OCI-M1 (cell line): ENCODE measurements at places on chromosomes 3 and 15.

DNA sequence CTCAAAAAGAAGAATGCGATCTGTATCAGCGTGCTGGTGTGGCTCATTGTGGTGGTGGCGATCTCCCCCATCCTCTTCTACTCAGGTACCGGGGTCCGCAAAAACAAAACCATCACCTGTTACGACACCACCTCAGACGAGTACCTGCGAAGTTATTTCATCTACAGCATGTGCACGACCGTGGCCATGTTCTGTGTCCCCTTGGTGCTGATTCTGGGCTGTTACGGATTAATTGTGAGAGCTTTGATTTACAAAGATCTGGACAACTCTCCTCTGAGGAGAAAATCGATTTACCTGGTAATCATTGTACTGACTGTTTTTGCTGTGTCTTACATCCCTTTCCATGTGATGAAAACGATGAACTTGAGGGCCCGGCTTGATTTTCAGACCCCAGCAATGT is 1.3 kb downstream of the P2RY1 start:
- DNase-seq, result no peak

DNA sequence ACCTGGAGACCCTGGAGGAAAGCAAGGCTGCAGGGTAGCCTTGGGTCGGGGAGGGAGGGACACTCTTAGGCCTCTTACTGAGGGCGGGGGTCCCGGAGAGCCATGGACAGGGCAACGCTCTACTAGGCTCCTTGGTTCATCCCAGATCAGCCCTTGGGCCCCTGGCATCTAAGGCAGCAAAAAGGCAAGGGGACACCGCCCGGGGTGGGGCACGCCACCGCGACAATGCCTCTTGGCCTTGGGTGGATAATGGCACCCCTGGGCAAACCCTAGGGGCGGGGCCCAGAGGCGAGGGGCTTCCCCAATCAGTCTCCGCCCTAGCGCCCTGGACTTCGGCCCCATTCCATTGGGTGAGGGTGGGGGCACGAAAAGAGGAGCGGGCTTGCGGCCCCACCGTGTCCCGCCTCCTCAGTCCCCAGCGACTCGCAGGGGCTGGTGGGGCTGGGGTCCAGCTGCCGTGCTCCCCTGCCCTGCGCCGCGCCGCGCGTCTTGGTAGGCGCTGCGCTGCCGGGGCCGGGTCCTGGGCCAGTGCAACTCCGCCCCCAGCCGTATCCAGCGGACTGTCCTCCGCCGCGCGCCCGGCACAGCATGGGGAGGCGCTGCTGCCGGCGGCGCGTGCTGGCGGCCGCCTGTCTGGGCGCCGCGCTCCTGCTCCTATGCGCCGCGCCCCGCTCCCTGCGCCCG is at the start of gene CHST13:
Gene CHST13 (plus strand): TSS at position 411 of the 684 bp plus-strand sequence. CDS start 178 bp downstream, at position 589.
- DNase-seq, result no peak

- DNase-seq, result no peak
Observed at GRCh38 chr15:83053151-83053550, 13.9 kb downstream of the BTBD1 start.

DNA sequence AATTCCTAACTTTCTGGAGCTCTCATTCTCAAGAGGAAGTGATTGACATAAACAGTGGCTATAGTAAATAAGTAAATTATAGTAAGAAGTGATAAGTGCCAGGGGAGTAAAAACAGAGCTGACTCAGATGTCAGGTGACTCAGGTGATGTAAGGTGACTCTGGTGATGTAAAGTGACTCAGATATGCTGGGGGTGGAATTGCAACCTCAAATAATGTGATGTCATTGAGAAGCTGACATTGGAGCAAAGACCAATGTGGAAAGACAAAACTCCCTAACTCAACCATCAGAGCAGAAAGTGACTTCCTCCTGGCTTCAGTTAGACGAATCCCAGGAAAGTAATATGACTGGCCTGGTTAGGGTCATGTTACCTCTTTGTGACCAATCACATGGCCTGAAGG is 144.2 kb upstream of the SNTN start:
- DNase-seq, result no peak

DNA sequence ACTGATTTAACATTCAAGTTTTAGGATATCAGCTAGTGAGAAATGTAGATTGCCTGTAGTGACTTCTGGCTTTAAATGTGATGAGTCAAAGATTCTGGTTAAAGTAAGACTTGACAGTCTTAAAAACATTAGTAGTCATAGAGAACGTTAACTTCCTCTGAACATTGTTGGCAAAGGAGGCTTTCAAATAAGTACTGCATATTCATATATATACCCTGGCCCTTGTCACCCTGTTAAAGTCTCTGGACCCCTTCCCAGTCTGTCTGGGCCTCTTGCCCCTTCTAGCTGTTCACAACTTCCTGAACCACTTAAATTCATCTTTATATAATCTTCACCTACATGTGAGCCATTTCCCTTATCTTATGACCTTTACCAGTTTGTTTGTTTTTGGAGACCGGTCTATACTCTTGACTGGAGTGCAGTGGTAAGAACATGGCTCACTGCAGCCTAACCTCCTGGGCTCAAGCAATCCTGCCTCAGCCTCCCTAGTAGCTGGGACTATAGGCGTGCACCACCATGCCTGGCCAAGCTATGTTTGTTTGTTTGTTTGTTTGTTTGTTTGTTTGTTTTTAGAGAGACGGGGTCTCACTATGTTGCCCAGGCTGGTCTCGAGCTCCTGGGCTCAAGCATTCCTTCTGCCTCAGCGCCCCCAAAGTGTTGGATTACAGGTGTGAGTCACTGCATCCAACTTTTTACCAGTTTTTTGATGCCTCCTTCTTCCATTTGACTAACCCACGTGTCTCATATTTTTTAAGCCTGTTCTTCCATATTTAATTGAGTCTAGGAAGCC is 64.4 kb upstream of the CRTC3 start:
- DNase-seq, result no peak

DNA sequence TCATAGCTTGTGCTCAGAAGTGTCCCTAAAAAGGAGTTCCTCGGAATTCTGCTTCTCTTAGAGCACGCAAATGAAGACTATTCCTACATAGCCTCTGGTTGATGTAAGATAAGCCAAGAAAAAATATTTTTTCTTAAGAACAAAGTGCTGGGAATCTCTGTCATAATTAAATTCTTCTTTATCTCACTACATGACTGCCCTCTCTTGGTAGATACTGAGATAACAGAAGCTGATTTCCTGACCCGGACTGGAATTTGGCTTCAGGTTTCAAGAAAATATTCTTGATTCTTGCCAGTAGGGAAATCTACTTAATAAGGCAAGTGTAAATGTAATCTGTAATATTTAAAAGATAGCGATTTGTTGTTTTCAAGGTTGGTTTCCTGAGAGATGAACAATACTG is 31.3 kb upstream of the SETMAR start:
- DNase-seq, result peak; percentile 76

DNA sequence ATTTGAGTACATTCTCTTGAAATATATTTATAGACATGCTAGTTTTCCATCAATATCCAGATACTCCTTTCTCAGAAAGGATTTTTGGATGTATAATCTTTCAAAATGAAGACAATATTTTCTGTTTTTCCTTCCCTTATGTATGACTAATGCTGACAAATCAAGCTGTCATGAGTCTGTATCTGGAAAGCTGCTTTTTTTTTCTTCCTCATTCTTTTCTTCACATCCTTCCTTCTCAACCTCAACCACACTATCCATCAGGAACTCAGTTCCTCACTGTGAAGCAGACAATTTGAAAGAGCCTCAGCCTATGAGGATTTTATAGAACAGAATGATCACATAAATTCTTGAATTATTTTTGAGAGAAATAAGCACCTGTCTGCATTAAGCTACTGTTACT is 335.9 kb upstream of the EPHA6 start:
- DNase-seq, result no peak

DNA sequence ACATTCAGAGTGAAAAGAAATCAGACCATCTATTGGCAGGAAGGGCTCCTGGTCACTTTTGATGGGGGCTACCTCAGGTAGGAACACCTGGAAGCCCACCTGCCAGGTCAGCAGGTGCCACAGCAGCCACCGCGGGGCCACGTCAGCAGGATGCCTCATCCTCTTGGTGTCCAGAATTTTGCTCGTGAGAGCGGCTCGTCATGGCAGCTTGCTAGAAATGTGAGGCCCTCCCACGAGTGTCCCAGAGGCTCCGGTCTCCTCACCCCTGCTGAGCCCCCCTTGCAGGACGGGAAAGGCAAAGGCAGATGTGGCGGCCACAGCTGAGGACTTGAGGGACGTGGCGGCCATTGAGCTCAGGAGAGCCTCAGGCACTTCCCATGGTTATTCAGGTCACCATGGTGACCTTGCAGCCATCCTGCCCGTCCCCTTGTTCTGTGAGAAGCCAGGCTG is 129.4 kb downstream of the LRRK1 start:
- no peak for DNase-seq

DNA sequence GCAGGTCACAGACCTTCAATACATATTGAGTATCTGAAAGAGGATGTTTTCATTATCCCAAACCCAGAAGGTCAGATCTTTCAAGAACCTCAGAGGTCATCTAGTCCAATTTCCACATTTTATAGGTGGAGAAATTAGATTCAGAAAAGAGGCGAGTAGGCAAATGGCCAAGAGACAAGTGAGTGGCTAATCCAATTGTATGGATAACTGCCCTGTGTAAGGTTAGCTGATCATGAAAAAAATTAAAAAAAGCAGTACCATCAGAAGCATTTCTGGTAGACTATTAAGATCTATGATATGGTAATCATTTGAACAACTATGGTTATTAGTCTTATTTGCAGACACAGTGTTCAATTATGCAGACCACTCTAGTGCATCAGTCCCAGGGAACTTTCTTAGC is 660.7 kb upstream of the CFAP20DC start:
- no peak for DNase-seq

DNA sequence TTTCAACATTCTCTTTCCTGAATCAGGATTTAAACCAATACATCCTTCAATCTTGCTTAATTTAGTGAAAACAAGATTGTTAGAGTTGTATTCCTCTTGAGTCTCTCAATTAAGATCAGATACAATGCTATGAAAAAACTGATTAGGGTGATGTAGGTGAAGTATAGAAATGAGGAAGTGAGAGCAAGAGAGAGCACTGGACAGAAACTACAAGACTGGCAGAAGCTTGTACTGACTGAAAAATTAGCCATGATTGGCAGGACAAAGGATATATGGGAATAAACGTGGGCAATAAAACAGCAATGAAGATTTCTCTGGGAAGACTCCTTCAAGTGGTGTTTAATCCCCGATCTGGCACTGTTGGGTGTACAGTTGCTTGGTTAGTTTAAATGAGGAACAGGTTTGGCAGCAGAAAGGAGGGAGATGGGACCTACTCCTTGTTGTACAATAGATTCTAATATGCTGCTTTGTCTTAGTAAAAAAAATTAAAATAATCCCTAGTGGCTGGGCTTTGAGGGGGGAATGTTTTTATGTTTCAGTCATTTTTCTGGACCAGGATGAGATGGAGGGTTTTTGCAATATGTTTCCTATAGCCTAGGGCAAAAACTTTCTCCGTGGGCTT is 252.7 kb downstream of the SLC9A9 start:
- peak; percentile 36 for DNase-seq

GRCh38 chr3:124172816-124173215 is 180.9 kb upstream of the ROPN1 start:
- DNase-seq, result no peak

- DNase-seq, result peak; percentile 68
Observed at GRCh38 chr3:31533169-31534064, 692 bp downstream of the STT3B start.

DNA sequence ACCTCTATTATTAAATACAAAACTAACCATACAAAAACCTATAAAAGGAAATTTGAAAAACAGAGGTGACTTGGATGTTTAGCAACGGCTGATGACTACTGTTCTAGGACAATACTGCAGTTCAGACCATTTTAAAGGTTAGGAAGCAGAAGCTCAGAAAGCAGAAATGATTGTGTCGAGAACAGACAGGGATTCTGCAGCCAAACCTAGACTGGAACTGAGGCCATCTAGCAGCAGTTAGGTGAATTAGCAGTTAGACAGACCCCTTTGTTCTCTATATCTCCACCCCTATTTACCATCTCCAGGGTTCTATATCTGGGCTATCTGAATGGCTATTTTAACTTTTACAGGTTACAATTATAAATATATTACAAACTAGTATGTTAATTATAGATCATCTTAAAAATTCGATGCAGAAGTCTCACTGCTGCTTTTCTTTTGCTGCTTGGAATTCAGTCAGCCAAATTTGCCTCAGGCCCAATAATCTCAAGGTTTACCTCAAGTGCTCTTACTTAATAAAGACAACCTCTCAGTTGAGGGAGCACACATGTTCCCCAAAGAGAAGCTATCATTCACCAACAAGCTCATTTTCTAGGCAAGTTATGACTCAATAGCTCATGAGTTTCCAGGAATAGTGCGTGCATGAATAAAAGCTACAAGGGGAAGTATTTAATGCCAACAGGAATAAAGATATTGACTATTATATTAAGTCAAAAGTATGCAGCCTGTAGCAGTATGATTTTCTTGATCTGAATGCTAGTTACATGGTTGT is 9.3 kb upstream of the IL1RAP start:
- DNase-seq, result peak; percentile 70

GRCh38 chr3:155847993-155848392 is 6.2 kb downstream of the SLC33A1 start:
- no peak for DNase-seq

DNA sequence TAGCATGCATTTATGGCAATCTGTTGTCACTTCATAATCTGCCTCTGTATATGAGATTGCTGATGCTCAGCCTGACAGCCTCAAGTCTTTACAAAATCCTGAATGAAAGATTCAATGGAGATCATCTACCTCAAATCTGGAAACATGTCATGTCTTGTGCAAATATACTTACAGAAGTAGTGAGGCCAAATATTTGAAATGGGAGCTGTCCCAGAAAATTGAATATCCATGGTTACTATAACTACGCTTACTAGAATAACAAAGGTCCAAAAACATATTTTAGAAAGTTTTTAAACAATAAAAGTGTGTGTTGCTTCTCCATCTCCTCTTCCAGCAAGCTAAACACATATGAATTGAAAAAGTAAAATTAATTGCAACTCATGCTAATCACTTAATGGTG is 133.2 kb upstream of the DPH6 start:
- DNase-seq, result no peak

GRCh38 chr3:183073839-183074238 is 25.5 kb downstream of the MCCC1 start:
- DNase-seq, result no peak

DNA sequence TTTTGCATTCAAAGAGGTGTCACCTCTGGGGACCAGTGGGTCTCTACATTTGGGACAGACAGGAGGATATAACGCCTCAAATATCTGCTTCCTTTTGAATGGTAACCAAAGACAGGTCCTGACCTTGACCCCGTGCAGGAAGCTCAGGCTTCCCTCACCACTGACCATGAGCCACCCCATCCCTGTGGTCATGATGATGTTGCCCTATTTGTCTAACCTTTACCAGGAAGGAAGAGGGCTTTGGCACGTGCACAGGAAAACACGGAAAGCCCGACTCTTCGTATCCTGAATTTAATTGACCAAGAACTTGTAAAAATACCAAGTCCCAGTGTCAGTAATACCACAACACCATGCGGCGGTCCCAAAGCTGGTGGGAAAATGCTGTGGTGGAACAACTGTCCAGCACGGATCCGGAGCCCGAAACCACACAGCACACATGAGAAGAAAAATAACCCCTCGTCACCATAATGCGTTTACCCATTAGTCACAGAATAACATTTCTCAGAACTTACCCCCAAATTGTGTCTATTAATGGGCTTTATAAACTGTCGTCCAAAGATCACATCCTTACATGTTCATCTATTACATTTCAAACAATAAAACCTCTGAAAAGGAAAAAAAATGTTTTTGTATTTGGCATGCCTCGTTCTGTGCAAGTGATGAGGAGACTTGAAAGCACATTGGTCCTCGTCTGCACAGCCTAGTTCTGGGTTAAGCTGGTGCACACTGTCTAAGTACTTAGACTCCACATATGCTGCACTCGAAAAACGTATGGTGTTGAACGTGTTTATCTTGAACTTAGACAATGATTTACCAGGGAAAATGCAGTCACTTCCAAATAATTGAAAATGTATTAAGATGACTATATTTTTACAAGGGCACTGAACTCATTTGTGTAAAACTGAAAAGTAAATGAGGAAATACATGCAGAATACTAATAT is 118.9 kb upstream of the IGF1R start:
- no peak for DNase-seq
